Inflammatory macrophage treated with lipopolysaccharide for 4 hours (primary cell): ENCODE measurements at places on chromosomes 2 and 18.
A peak's percentile ranks its signal among the peaks of the same experiment; 100 is the strongest.

DNA sequence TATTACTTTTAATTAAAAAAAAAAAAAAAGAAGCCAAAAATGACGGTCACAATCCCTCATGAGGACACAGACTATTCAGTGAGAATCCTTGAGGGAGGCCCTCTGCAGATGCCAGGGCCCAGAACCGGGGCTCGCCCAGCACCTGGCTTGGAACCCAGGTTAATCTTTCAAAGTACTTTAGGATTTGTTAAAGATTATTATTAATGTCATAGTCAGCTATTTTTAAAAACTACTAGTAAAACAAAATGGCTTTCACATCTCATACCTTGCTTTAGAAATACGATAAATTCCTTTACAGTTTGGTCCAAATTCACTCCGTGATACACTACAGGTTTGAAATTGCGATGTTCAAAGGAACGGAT lies 27.1 kb downstream of the C2orf76 start:
- no peak for DNase-seq

DNA sequence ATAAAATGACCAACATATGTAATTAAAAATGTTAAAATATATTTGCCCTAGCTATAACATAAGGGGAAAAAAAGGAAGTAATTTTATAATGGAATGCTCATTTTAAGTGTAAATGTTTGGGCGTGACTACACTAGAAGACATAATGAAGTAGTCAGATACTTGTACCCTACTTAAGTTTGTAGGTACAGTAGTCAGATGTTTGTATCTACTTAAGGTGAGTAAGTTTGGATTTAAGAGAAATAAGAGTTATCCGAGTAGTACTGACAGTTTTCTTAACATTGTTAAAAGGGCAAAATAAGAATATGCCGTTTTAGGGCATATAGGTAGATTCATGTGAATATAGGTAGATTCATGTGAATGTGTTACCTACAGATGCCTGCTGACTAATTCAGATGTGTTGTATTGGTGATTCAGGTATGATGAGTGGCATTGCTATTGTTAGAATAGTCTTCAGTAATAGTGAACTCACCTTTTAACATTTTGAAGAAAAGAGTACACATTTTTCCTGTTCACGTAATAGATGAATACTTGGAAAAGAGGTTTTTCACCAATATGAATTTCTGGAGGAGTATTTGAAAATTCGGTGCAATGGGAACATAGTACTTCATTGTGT lies 14.9 kb downstream of the VAPA start:
- DNase-seq = no peak

GRCh38 chr2:88429929-88430328 lies 22.6 kb downstream of the FOXI3 start:
- DNase-seq = no peak

GRCh38 chr2:75474115-75474514 lies 86.6 kb downstream of the EVA1A start:
- no peak for DNase-seq

DNA sequence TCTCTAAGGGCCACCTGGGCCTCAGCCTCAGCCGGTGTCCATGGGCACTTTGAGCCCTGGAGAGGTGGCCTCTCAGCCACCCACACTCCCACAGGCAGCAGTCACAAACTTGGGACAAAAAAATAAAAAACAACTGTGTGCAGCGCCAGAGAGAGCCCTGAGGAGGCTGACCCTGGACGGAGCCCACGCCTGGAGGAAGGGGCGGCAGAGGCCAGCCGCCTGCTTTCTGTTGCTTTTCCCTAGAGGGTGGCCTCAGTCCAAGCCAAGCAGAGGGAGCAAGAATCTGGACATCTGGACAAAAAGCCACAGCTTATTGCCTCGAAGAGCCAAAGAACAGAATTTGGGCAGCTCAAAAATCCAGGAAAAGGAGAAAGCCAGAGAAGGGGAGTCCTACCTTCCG lies 43.3 kb upstream of the LDLRAD4 start:
- no peak for DNase-seq

GRCh38 chr2:99520195-99520594 lies 30.4 kb upstream of the REV1 start:
- DNase-seq = no peak

- DNase-seq = no peak
Observed at GRCh38 chr18:37456395-37456794, 109.2 kb downstream of the CELF4 start.

GRCh38 chr2:47237375-47238334 lies 82.5 kb upstream of the STPG4 start:
- DNase-seq = no peak

GRCh38 chr2:46293466-46293865 lies 3.7 kb upstream of the EPAS1 start:
- no peak for DNase-seq

GRCh38 chr18:79680100-79680879 lies 687 bp downstream of the CTDP1 start:
- peak; percentile 64 for DNase-seq

DNA sequence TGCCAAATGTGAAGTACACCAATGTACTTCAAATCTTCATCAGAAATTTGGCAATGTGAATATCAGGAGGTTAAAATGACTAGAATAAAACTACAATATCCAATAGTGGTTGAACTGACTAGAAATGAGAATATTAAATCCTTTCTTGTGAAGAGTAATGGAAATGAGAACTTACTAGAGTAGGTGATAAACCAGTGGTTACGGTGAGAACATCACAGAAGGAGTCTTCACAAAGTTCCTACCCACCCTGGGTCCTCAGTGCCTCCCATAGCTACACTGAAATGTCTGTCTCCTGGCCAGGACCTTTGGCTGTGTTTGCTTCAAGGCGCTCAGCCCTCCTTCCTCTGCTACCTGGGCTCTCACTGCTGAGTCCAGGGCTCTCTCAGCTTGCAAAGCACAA lies 289.7 kb downstream of the STK39 start:
- DNase-seq = no peak

DNA sequence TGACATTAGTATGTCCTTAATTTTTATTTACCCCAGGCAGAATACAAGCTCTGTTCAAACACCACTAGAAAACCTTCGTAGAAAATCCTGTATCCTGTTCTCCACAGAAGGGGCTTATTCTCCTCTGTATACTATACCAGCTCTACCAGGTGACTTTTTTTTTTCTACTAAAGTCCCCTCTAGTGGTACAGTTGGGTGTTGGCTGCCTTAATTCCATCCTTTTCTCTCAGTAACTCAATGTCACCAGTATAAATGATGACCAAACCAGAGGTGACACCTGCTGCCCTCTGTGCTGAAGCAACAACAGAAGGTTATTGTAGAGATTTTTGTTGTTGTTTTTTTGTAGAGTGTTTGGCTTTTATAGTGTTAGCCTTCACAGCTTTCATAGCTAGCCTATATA lies 1322.0 kb downstream of the LRP1B start:
- DNase-seq = no peak

- no peak for DNase-seq
Observed at GRCh38 chr2:155190342-155190741, 491.8 kb downstream of the KCNJ3 start.

DNA sequence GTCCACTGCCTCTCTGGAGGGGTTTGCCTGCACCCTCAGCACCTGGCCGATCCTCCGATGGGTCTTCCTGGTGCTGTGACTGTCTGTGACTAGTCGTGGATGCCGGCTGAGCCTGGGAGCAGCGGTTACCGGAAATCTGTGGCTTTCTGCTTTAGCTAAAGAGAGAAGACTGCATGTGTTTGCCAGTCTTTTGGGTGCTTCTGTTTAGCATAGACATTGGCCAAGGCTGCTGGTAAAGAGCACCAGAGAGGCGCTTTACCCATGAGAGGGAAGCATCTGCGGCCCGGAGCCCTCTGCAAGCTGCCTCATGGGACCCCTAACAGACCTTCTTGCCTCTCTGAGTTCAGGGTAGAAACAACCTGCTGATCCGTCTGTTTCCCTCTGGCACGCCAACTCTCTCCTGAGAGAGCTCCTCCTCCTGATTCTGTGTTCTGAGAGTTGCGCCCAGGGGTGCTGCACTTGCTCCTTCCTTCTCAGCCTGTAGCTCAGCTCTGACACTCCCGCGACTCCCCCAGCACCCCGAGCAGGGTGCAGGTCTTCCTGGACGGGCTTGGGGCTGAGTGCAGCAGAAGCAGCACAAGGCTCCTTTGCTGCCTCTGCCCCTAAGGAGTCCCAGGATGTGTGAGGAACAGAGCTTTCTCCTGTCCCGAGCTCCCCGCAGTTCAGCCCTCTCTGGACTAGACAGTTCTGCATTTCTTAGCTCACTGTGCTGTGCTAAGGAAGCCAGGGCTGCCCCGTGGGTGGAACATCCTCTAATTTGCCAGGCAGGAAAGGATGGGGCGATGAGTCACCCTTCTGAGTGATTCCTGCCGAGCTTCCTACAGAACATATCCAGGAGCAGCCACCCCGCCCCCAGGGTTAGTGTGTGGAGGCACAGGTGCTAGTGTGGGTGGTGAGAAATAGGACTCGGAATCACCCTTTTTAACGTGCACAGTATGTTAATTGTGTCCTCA lies 203.2 kb downstream of the SH3RF3 start:
- peak; percentile 87 for DNase-seq

DNA sequence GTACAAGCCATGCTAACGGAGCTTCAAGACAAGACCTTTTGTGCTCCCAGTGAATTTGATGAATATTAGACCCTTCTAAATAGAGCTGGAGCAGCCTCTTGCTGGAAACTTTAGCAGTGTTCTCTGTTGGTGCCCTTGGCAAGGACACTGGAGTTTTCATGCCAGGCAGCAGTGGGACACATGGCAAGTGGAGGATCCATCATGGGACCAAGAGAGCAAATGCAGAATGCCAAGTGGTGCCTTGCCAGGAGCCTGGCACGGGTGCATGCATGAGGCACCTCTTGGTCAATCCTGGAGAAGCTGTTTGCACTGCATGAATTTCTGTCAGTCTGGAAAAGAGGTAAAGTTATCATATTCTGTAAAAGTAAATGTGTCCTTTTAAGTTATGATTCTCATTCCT lies 59.1 kb downstream of the NETO1 start:
- no peak for DNase-seq

DNA sequence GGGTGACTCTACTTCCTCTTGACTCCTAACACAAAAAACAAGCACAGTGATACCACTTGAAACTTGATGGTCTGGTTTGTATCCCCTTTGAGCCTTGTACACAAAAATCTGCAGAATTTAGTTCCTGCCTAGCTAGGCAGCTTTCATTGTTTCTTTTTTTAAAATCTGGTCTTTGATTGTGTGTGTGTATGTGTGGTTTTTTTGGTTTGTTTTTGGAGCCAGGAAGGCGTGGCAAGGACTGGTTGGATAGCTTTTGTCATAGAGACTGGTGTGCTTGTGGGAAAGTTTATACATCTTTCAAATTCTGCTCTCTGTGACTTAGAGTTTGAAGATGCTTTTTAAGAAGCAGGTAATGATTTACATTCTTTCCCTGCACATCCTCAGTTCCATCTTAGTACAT lies 127.4 kb downstream of the TANC1 start:
- no peak for DNase-seq

DNA sequence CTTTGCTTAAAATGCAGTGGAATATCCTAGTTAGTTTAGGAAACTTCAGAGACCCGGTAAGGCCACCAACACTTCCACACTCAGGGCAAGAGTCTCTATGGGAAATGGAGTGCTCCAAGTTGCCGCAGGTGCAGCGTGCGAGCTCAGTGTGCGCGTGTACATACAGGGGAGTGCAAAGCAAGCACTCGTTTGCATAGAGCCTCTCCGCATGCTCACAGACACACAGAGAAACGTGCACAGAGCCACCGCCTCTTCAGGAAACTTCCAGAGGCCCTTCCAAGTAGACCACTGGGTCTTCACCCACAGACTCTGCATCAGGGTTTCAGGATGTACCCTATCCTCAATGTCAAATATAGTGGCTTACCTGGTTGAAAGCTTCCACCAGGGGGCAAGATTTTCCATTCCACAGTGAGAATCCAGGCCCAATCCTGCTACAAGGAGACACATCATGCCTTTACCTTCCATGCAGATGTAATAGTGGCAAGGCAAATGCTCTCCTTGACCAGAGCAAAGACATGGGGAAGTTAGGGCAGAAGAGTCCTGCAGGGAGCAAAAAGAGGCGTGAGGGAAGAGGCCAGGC lies 513.0 kb upstream of the MYT1L start:
- no peak for DNase-seq

DNA sequence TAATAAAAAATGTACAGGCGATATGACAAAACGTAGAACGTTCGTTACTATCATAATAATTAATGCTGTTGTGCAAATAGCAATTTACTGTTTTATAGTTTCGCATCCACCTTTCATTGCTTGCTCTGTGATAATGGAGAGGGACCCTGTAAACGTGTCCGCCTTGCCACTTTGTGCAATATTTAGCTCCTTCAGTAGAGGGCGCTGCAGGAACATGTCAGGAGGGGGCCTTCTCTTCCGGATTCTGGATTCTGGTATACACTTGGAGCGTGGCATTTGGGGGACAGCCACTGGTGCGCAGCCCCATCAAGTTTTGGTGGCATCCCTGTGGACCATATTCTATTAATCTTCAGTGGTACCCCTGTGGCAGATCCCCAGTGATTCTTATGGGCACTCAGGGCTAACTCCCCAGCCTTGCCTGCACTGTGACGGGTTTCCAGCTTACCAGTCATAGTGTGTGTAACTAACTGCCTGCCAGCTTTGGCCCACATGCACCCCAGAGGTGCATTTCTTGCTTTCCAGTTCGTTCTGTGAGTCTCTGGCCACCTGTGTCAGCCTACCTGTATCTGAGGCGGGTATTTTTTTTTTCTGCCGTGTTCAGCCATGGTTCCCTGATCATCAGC lies 140.3 kb downstream of the CYRIA start:
- peak; percentile 53 for DNase-seq
